Hematopoietic multipotent progenitor cell treated with erythropoietin and hydrocortisone succinate and interleukin-3 and kit ligand, for 4 days (in vitro differentiated cells): ENCODE measurements at places on chromosomes 7 and 10.

DNA sequence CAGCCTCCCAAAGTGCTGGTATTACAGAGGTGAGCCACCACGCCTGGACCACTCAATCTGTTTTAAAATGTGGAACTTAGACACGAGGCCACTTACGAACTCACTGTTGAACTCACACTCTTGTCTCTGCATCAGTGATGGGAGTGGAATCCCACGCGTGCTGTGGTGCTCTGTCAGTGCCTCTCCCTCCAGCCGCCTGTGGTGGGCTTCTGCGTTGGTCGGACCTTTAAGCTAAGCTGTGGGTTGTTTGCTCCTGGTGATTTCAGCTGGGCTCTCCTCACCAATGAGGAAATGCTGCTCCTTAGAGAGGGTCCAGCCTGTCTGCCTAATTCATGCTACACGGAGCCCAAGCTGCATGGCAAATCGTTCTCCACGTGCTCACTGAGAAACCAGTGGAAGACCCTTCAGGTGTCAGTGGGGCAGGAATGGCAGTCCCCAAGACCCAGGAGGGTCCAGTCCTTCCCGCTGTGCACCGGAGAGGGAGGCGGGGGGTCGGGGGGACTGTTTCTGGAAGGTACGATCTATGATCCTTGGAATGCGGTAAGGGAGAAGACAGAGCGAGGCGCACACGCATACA, 17.9 kb upstream of the PRKAR1B start:
- DNase-seq = no peak

DNA sequence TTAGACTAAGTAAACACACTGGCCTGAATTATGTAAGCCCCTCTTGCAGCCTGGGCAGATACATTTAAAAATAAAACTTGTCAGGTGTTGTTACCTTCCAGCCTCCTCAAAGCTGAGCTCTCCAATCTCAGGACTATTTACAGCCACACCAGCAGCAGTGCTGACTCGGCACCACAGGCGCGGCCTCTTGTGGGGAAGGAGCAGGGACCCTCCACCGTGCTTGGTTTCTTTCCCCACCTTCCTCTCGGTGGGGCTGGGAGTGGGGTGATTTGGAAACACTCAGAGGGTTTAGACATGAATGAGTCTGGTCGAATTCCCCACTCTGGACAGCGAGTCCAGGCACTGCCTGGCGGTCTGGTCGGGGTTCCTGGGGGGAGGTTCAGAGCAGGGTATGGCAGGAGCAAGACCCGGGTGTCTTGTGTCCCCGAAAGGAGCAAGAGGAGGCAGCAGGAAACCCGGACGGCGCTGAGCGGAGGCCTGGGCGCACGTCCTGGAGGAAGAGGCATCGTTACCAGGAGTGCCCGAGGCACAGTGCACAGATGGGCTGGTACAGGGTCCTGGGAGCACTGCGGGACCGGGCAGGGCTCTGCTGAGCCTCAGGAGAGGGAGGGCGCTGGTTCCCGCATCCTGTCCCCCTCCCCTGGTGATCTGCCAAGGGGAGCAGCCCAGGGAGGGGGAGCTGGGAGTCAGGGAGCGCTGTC, 29.2 kb upstream of the CFAP46 start:
- no peak for DNase-seq

DNA sequence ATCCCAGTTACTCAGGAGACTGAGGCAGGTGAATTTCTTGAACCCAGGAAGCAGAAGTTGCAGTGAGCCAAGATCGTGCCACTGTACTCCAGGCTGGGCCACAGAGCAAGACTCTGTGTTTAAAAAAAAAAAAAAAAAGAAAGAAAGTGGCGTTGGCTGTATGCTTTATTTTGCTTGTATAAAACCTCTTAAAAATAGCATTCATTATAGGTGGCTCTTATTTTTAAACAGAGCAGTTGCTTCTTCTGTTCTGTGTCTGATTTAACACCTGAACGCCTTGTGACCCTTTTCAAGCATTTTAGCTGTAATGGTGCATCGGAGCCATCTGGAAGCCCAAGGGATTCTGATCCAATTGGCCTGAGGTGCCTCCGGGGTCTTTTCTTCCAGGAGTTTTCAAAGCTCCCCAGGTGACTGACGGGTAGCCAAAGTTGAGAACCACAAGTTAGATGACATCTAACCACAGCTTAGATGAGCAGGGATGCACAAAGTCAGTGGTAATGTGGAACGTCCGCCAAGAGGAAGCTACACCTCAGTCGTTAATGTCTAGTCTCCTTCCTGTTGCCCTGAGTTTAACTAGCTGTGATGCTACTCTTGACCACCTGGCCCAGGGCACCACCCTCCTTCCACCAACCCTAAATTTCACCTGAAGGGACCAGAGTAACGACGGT, 274.6 kb upstream of the KLF6 start:
- no peak for DNase-seq

DNA sequence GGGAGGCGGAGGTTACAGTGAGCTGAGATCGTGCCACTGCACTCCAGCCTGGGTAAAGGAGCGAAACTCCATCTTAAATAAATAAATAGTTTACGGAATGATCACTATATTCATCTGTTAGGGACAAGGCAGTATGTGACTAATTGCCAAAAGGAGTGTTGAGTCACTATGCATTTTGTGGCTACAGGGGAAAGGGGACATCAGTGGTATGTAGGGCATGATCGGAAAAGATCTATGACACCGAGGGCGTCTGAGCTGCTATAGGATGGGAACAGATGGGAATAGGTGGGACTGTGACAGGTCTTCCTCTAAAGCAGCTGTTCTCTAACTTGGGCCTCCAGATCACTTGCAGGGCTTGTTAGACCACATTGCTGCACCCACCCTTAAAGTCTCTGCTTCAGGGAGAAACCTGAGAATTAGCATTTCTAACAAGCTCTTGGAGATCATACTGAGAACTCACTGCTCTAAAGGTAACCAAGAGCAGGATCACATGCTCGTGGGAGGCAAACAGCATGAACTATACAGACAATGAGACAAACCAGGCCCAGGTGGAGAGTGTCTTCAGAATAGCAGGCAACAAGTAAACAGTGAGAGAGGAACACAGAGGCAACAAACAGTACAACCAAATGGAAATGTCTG, 65.1 kb upstream of the ITGA8 start:
- no peak for DNase-seq

DNA sequence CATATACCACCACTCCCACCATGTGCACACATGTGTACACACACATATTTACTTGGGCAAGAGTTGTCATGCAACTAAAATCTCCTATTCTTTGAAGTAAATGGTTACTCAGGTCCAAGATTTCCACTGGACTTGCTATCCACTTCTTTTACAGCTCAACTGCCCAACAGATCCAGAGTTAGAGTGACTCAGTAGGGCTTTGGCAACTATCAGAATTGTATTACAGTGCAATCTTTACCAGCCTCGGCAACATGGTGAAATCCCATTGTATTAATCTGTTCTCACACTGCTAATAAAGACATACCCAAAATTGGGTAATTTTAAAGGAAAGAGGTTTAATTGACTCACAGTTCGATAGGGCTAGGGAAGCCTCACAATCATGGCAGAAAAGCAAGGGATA, 51.9 kb upstream of the ABLIM1 start:
- no peak for DNase-seq

DNA sequence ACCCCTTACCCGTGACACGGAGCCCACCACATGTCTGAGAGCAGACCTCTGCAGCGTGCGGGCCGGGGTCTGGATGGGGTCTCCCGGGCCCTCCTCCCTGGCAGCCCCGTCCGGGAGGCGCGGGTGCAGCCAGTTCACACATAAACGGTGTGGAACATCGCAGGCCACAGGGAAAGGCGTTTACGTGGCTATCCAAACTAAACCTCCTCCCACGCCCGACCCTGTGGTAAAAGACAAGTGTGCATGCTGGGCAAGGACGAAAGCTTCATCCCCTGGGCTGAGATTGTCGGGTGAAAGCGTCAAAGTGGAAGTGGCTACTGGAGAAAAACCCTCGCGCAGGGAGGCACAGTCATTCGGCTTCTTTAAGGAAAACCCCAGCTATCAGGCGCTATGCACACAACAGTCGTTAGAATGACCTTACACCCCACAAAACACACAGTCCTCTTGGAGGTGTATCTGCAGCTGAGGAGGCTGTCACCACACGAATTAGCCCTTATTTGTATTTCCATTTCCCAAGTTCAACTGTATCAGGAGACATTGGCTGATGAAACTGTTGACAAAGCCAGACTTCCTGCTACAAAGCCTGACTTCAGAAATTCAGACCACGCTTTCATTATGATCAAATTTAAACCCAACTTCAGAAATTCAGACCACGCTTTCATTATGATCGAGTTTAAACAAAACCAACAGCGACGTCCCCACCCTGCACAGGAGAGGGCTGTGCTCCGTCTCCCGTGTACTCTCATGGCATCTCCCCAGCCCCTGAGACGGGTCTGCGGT, 15.3 kb downstream of the GPER1 start:
- DNase-seq = no peak

- peak; percentile 83 for DNase-seq
Measured at GRCh38 chr7:105538339-105538738, 6.3 kb downstream of the RINT1 start.

DNA sequence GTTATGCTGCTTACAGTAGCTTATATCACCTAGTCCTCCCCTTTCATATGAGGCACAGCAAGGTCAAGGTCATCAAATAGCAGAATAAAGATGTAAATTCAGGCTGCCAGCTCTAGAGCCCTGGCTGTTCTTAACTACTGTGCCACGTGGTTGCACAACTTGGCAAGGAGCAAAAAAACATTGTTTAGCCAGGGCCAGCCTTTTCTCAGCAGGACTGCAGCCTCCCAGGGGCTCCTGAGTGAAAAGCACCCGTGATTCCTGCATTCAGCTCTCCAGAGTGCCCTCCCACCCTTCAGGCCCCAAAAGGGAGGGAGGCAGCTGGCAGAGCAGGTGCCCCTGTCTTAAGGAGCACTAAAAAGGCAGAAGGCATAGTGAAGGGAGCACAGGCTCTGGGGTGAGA, 31.8 kb upstream of the TM9SF3 start:
- peak; percentile 68 for DNase-seq

GRCh38 chr7:128211626-128212025, 29.5 kb upstream of the LEP start:
- DNase-seq = no peak

DNA sequence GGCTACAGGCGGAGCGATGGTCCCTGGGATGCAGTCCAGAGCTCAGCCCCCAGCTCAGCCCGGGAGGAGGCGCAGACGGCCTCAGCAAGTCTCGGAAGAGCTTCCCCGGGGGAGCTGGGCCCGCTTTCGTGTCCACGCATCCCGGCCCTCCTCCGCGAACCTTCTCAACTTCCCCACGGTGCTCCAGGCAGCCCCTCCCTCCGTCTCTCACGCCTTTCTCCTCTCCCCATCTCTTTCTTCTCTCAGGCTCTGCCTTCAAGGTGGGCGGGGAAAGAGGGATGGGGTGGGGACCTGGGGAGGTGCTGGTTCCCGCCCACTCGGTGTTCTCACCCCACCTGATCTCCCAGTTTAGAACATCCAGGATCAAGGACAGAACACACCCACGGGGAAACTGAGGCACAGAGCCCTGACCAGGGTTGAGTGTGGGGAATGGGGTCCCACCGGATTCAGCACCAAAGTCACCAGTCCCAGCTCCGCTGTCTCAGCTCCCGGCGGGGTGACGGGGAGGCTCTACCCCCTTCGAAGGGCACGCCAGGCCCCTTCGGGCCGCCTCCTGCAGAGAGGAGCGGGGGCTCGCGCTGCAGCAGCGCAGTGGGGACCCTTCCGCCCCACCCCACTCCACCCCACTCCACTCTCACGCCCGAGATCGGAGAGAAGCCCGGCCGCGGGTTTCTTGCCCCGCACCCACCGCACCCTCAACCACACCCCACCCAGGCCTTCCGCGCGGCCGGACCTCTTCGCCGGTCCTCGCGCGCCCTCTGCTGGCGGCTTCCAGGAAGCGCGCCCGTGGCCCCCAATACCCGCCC, 18.2 kb downstream of the POLL start:
- peak; percentile 89 for DNase-seq

GRCh38 chr7:155901176-155901575, 88.9 kb upstream of the SHH start:
- no peak for DNase-seq

- DNase-seq = no peak
Measured at GRCh38 chr7:157460721-157461120, 123.9 kb downstream of the DNAJB6 start.

- no peak for DNase-seq
Measured at GRCh38 chr7:127983804-127984332, 47.4 kb downstream of the LRRC4 start.
